ENCODE measurements at places on chromosomes 11 and 22.

DNA sequence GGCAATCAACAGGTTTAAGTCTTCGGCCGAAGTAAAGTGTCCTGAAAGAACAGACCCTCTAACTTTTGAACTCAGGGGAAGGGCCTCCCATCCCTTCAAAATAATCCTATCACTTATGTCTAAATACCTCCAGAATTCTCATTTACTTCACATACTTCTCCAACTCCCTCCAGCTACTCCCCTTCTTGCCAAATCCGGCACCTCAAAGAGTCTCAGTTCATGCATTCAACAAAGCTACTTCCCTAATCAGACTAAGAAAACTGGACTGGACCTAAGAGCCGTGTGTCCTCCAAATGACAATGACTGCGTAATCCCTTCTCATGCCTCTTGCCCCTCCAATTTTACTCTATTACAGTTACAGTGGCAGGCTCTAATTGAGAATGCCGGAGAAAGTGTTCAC lies 1.3 kb downstream of the DDB1 start:
- DNase-seq = no peak

GRCh38 chr22:17284466-17284865 lies 65.2 kb upstream of the ADA2 start:
- no peak for DNase-seq

DNA sequence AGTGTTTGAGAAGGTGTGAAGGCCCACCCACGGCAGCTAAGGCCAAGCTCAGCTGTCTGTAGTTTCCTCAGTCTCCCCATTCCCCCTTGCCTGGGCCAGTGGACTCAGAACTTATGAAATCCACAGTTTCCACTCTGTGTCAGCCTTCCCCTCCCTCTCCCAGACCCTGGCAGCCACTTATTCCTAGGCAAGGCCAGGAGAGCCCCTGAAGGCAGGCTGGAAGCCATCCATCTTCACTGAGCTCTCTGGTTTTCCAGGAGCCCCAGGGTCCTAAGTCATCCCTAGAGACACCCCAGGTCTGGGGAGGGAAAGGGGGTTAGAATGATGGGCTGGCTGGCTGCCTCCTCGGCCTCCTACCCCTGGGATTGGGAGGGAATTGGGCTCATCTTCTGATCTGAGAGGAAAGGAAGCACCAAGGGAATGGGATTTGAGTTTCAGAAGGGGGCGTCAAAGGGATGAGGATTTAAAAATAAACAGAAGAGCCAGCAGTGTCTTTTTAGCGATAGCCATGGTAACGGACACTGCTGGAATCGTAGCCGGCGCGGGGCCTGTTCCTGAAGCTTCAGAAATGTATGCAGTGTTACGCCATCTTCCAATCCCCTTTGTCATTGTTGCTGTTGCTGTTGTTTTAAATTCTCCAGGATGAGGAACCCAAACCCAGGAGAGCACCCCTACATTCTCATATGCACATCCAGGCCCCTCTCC lies 561.1 kb upstream of the CADM1 start:
- no peak for DNase-seq

GRCh38 chr11:9266926-9267325 lies 1.8 kb upstream of the DENND5A start:
- no peak for DNase-seq

DNA sequence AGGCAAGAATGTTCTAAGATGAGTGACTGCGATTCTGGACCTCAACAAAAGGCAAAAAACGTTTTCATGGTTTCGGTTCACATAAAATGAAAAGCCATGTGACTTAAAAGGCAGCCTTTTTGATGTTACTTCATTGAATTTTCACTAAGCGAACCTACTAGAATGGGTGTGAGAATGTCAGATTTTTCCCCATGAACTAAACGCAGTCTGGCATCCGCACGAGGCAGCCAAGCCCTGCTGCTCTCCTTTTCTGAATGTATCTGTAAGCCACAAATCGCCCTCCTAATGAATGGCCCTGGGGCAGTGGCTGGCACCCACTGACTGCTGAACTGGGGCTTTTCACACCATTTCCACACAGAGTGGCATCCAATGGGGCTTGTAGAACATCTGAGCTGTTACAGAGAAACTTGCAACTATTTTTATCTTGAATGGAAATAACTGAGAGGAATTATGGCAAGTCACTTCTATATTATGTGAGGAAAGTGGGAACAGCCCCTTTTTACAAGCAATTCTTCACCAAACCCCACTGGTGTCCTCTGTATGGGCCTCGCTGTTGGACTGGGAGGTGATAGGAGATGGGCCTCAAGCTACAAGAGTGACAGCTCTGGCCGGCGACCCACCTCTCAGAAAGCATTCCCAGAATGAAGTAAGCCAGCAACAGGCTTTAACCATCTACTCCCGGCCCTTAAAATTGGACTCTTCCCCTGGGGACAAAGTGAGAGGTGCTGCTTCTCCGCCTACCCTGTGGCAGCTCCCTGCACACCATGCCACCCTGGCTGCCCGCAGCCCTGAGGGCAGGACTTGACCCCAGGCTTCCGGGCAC lies 29.4 kb downstream of the PPP2R1B start:
- DNase-seq = no peak

DNA sequence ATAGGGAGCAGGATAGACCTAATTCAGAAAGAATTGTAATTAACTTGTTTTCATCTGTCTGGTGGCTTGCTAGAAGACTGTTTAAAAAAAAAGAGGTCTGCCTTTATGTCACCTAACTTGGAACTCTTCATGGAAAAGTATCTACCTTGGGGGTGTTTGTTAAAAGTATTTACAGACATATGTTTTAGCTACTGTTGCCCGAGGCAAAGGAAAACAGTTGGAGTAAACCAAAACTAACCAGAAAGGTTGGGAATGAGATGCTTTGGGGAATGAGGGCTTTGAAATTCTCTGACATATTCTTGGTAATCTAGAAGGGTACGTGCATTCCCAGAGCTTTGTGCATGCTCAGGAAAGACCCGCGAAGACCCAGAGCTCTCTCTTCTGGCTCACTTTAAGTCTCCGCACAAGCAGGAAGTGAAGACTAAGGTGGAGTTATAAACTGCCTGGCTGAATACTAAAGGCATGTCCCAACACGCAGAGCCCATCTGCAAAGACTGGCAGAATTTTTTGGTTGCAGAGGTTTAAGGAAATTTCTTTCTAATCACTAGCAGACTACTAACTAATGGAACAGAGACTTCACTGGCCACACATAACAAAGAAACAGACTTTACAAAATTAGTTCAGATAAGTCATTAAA lies 33.2 kb downstream of the HIKESHI start:
- no peak for DNase-seq

- DNase-seq = no peak
Observed at GRCh38 chr11:35330931-35331330, 88.4 kb downstream of the SLC1A2 start.

- no peak for DNase-seq
Observed at GRCh38 chr11:35515224-35515623, 10.2 kb downstream of the PAMR1 start.

- DNase-seq = no peak
Observed at GRCh38 chr11:93532281-93532789, 10.9 kb downstream of the SMCO4 start.

GRCh38 chr11:97428247-97428790 lies 1038.5 kb downstream of the JRKL start:
- no peak for DNase-seq

- no peak for DNase-seq
Observed at GRCh38 chr11:79382301-79383050, 58.4 kb downstream of the TENM4 start.

GRCh38 chr11:3709977-3710376 lies 38.8 kb upstream of the CHRNA10 start:
- DNase-seq = no peak

DNA sequence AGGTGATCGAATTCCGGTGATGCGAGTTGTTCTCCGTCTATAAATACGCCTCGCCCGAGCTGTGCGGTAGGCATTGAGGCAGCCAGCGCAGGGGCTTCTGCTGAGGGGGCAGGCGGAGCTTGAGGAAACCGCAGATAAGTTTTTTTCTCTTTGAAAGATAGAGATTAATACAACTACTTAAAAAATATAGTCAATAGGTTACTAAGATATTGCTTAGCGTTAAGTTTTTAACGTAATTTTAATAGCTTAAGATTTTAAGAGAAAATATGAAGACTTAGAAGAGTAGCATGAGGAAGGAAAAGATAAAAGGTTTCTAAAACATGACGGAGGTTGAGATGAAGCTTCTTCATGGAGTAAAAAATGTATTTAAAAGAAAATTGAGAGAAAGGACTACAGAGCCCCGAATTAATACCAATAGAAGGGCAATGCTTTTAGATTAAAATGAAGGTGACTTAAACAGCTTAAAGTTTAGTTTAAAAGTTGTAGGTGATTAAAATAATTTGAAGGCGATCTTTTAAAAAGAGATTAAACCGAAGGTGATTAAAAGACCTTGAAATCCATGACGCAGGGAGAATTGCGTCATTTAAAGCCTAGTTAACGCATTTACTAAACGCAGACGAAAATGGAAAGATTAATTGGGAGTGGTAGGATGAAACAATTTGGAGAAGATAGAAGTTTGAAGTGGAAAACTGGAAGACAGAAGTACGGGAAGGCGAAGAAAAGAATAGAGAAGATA lies at the start of gene MALAT1:
MALAT1 (plus strand) TSS at position 69 of the 736 bp plus-strand sequence.
- DNase-seq = peak; percentile 77
